NCI-H2081 treated with DMSO at 0.1 percent for 48 hours (cell line): ENCODE measurements at places on chromosomes 13 and 19.
A peak's percentile ranks its signal among the peaks of the same experiment; 100 is the strongest.

- no peak for DNase-seq
Observed at GRCh38 chr19:19636573-19637185, 6.8 kb downstream of the GMIP start.

DNA sequence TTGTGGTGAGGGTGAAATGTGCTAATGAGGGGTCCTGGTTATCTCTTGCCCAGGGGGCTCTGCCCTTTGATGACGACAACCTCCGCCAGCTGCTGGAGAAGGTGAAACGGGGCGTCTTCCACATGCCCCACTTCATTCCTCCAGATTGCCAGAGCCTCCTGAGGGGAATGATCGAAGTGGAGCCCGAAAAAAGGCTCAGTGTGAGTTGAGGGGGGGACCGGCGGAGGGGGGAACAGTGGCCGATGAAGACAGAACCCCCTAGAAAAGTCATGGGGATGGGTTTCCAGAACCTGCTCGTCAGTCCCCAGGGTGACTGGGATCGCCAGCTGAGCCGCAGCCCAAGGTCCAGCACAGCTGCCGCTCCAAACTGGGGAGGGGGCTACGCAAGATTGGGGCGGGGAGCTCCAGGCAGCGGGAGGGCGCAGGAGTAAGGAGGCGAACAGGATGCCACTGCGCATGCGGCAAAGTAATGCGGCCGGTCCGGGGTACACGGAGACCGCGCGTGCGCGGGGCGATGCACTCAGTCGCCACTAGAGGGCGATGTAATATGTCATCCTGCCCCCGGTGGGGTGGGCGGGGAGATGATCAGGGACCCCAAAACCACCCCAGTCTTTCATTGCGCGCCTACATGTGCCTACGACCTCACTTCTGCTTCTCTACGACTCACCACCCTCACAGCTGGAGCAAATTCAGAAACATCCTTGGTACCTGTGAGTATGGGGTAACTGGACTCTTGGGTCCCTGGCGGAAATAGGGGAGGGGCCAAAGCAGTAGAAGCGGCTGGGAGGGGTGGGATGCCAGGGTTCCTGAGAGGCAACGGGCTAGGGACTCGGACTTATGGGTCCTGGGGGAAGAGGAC, 17.9 kb downstream of the BRSK1 start:
- DNase-seq, result no peak

- no peak for DNase-seq
Observed at GRCh38 chr13:100473087-100473486, 115.5 kb downstream of the GGACT start.

- peak; percentile 44 for DNase-seq
Observed at GRCh38 chr19:48815870-48816501, 5.2 kb upstream of the BCAT2 start.

GRCh38 chr19:48308631-48309586, 16.4 kb upstream of the EMP3 start:
- DNase-seq, result no peak

DNA sequence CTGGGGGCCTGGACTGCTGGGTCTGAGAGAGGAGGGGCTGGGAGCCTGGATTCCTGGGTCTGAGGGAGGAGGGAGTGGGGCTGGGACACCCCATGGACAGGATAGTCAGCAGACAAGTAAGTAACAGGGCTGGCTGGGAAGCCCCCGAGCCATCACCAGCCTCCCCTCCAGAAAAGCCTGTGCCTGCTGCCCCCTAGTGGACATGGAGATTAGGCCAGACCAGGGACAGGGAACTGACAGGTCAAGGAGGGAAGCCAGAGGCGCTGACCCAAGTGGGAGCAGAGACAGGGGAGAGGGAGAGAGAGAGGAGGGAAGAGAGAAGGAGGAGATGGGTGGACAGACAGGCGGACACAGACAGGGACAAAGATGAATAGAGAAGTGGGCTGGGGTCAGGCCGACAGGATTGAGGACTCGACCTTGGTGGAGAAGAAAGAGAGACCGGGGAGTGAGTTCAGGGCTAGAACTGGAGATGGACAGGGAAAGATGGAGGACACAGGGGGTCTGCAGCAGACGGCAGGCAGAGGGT, 6.7 kb upstream of the ERFL start:
- no peak for DNase-seq

DNA sequence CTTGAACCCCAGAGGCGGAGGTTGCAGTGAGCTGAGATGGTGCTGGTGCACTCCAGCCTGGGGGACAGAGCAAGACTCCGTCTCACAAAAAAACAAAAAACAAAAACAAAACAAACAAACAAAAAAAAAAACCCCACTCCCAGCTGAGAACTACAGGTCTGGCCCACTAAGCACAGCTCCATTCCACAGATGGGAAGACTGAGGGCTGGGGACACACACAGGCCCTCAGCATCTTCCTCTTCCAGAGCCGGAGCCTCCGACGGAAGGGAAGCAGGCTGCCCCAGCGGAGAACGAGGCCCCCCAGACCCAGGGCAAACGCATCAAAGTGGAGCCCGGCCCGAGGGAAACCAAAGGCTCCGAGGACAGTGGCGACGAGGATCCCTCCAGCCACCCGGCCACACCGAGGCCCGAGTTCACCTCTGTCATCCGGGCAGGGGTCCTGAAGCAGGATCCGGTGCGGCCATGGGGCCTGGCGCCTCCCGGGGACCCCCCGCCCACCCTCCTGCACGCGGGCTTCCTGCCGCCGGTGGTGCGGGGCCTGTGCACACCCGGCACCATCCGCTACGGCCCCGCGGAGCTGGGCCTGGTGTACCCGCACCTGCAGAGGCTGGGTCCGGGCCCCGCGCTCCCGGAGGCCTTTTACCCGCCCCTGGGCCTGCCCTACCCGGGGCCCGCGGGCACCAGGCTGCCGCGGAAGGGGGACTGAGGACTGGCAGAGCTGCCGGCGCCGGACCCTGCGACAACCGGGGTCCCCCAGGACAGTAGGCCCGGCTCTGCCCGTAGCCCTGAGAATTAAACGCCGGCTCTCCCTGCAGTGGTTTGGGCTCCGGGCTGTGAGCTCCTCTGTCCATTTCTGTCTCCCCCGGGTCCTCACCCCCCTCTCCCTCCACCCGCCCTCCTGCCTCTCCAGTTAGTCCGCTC, 3.2 kb downstream of the TMEM160 start:
- DNase-seq, result no peak

DNA sequence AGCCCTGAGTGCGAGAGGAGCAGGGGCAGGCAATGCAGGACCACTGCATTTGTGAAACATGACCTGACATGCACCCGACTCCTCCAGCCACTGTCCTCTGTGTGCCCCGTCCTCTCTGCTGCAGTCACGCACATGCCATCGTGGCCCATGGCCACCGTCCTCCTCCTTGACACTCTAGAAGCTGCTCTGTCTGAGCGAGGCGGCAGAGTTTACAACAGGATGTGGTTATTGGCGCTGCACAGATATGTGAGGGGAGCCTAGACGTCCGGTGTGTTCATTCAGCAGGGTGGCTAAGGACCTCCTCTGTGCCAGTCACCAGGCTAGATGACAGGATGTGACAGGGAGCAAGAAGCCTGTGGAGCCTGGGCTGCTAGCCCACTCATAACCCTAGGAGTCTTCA, 277.8 kb downstream of the FOXO1 start:
- DNase-seq, result no peak

DNA sequence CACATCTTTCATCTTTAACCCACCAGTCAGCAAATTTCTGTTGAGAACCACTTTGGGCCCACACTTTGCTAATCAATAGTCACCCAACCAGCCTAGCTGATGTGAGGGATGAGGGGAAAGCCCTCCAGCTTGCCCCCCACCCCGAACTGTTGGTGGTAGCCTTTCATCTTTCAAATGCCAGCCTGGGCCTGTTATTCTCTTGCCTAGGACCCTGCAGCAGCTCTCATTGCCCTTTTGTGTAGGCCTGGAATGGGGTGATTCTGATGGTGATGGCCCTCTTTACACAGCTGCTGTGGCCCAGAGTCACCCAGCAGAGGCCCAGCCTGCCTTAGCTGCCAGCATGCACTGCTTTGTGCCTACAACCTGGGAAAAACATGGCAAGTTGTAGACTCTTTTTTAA, 294.5 kb downstream of the SLC7A1 start:
- no peak for DNase-seq

GRCh38 chr13:41847216-41847615, 113.7 kb downstream of the VWA8 start:
- no peak for DNase-seq

- DNase-seq, result no peak
Observed at GRCh38 chr19:45074744-45075300, 1.5 kb downstream of the ZNF296 start.

DNA sequence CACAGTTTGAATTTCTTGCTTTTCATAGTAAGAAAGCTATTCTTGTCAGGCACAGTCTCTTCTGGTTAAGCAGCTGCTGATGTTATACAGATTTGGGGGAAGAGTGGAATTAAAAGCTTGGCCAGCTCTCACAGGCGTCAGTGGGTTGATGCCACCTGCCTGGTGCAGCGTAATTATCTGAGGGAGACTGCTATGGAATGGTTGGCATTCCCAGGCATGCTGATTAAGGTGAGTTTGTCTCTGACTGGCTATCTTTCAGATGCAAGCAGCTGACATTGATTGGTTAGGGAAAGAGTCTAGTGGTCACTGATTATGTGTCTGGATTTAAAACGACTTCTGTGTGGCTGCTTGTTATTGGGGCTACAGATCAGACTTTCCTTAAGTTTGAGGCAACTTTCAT, 948.4 kb downstream of the UQCRFS1 start:
- no peak for DNase-seq

GRCh38 chr13:95553581-95554385, 1.3 kb downstream of the CLDN10 start:
- DNase-seq, result no peak

- DNase-seq, result no peak
Observed at GRCh38 chr13:51003642-51004041, 94.1 kb downstream of the RNASEH2B start.

DNA sequence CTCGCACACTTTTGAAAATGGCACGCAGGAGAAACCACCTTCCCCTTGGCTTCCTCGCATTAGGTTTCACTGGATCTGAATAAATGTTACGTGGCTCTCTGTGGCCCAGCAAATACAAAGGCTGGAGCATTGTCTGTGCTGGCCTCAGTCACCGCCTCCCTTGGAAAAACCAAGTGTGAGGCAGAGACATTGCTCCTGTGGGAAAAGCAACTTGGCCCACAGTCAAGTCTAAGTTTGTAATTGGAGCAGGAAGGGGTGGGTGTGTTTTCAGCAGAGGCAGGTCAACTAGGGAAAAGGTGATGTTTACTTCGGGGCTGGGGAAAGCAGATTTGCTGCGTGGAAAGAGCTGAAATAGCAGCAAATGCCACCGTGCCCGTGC, 101.6 kb downstream of the IRS2 start:
- DNase-seq, result no peak

DNA sequence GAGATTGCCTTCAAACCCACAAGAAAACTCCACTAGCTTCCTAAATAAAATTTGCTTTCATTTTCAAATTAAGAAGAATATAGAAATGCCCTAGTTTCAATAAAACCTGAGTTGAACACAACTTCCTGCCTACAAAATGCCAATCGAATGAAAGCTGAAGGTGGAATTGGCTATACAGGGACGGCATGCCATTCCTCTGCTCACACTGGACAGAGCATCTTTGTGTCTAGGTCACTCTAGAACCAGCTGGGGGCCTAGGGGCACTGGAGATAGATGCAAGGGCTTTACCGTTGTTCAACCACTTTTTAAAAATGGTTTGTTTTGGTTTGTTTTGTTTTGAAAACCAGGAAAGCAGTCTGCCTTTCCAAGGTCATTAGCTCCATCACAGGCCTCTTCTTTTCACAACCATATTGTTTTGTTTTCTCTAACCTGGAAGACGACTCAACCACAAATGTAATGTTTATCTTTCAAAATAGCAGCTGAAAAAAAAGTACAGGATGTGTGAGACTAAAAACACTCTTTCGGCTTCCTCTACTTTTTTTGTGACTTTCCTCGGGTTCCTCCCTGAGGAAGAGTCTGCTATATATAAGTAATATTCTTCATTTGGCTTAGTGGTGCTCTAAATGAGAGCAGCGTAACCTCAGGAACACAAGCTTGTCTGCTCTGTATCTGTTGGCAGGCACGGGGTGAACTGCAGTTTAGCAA, 11.9 kb upstream of the ITM2B start:
- DNase-seq, result no peak

DNA sequence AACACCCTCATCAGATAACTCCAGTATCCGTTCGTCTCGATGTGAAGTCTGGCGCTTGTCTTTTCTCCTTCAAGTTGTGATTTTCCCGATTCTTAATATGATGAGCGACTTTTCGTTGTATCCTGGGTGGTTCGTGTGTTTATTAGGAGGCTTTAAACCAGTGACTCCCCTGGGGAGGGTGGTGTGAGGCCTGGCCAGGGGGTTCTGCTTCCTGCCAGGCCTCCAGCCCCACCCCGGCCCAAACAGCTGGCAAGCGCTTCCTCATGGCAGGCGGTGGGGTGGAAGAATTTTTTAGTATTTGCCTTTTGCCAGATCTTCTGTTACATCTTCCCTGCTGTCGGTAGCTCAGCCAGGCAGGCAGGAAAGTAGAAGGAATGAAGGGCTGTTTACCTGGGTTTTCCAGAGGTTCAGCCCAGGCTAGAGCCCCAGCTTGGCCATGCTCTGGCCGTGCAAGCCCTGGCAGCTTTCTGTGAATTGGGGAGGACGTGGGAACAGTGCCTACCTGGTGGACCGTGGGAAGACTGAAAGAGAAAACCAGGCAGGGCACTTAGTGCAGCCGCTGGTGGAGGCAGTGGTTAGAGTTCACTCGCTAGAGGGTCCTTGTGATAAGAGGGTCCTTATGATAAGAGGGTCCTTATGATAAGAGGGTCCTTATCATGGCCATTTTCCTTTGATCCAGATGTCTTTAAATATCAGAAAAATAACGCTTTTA, 37.7 kb upstream of the DCUN1D2 start:
- no peak for DNase-seq

GRCh38 chr19:46533078-46533620, 37.5 kb upstream of the PNMA8B start:
- no peak for DNase-seq

- DNase-seq, result no peak
Observed at GRCh38 chr13:101417043-101417406, 717 bp upstream of the NALCN start.

DNA sequence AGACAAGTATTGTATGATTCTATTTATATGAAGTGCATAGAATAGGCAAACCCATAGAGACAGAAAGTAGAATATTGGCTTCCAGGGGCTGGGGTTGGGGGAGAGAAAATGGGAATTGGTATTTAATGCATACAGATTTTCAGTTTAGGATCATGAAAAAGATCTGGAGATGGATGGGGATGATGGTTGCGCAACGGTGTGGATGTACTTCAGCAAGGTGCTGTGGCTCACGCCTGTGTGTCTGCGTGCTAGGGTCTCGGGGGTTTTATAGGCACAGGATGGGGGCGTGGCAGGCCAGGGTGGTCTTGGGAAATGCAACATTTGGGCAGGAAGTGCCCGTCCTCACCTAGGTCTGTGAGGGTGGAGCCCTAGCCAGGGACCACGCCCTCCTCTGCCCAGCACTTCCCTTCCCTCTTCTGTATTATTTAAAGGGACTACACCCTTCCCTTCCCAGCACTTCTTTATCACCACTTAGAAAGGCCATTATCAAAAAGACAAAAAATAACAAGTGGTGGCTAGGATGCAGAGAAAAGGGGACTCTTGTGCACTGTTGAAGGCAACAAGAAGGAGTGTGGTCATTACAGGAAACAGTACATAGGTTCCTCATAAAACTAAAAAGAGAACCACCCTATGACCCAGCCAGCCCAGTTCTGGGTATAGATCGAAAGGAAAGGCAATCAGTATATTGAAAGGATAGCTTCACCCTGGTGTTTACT, 29.0 kb downstream of the LILRB4 start:
- no peak for DNase-seq

GRCh38 chr19:39297931-39298634, 1.9 kb downstream of the IFNL1 start:
- no peak for DNase-seq

GRCh38 chr13:45120967-45121831, 889 bp downstream of the GTF2F2 start:
- DNase-seq, result no peak

- DNase-seq, result no peak
Observed at GRCh38 chr19:3365093-3365835, 1.1 kb upstream of the NFIC start.
